IMR-90 (cell line): ENCODE measurements at places on chromosomes 6 and 20. TPM values are rescaled to one million over a fixed set of nuclear protein-coding genes. Genes with fewer than 3 reads are reported as not detected.

DNA sequence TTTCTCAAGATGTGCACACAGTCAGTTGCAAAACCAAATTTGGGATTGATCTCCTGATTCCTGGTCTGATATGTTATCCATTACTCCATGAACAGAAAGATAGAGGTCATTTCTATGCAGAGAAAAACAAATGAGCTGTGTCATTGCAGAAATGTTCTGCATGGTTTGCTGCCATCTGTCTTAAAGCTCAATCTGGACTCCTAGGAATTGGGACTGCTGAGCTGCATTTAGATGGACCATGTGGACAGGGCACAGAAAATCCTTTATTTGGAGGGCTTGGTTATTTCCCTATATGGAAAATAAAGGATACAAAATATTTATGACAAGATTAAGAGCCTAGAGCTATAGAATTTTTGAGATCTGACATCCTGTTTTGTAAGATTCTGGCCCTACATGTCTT lies 91.3 kb downstream of the ADGRB3 start:
- DNase-seq, result no peak
- H3K27ac ChIP-seq, result no peak overlapping the region
- no peak overlapping the region for H3K4me3 ChIP-seq
- H3K36me3 ChIP-seq, result no peaks in the 10 kb centered on the region
- H3K4me1 ChIP-seq, result no peaks in the 10 kb centered on the region

The KCNK17 gene
- total RNA-seq, result not detected in 2 replicates

DNA sequence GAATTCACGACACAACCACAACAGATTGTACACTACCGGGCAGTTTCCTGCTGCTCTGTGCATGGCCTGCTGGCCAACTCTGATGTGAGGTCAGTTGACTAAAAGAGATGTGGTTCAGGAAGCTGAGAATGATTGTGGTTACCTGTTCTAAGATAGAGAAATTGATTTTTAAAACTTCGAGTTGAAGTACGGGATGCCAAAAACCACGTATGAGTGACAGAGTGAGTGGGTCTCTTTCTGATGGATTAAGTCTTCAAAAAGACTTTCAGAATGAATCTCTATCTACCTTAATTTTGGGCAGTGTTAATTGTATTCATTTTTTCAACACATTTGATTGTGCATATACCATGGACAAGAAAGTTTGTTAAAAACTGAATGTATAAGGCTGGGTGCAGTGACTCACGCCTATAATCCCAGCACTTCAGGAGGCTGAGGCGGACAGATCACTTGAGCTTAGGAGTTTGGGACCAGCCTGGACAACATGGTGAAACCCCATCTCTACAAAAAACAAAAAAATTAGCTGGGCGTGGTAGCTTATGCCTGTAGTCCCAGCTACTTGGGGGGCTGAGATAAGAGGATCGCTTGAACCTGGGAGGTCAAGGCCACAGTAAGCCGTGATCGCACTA lies 121.2 kb downstream of the SGK1 start:
- no peak overlapping the region for H3K27ac ChIP-seq
- DNase-seq, result no peak
- no peaks in the 10 kb centered on the region for H3K27me3 ChIP-seq
- no peaks in the 10 kb centered on the region for H3K36me3 ChIP-seq

The ULBP3 gene
- 35.1 and 43.0 TPM in 2 replicates for total RNA-seq

GRCh38 chr6:55058682-55059081 lies 115.6 kb upstream of the HCRTR2 start:
- H3K36me3 ChIP-seq, result no peaks in the 10 kb centered on the region
- no peak for DNase-seq
- no peaks in the 10 kb centered on the region for H3K27me3 ChIP-seq
- no peak overlapping the region for H3K4me3 ChIP-seq

DNA sequence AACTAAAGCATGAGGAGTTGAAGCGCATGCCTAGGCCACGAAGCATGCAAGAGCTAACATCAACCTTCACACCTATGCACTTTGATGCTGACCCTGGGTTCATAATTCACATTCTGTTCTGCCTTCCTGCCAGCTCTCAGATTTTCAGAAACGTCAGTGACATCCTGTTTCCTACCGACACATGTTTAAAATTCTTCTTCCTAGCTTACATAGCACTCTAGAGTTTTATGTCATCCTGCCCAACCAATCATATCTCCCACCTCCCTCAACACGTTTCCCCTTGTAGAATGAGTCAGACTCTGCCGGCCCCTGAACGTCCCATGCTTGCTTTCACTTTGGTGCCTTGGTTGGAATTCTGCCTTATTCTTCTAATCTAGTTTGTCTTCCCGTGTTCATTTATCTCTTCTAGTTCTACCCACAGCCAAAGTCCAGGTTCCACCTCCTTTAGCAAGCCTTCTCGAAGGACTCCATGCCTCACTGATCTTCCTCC lies 97.2 kb upstream of the MAP7 start:
- H3K27ac ChIP-seq, result peak overlapping the region; percentile 80
- DNase-seq, result peak; percentile 97
- H3K4me3 ChIP-seq, result peak overlapping the region; percentile 14; the same call in 1 of the 2 replicates
- H3K27me3 ChIP-seq, result no peaks in the 10 kb centered on the region

DNA sequence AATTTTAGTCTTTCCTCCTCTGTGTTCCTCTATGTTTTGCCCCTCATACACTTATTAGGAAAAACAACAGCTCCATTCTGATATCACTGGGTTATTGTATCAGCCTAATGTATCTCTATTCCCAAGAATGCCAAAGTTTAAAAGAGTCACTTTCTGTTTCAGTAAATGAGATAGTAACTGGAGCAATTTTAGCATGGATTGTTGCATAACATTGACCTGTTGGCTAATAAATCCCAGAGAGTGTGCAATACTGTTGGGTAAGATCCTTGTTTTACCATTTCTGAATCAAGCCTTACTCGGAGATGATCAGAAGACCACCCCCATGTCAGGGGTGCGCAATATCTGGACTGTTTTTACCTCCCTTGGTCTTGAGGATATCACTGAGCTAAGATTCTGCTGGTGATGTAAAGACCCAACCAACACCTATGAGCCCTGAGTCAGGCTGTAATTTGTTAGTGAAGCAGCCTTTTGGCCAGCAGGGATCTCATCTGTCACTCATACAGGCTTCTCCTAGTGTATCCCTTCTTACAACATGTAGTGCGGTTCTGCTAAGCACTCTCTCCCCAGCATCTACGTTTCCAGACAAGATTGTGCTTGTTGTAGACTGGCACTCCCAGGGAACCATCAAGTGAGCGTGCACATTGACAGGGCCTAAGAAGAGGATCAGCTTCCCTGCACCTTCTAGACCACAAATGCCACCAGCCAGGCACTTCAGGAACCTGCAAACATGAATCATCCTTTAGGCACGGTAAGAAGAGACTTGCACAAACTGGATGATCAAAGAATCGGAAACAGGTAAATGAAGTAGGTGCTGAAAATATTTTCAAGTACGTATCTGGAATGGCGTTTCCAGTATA lies 11.5 kb upstream of the IPCEF1 start:
- no peak overlapping the region for H3K27ac ChIP-seq
- H3K36me3 ChIP-seq, result no peaks in the 10 kb centered on the region
- DNase-seq, result no peak
- H3K27me3 ChIP-seq, result no peaks in the 10 kb centered on the region
- H3K4me3 ChIP-seq, result no peak overlapping the region
- H3K4me1 ChIP-seq, result peaks cover 2% of the 10 kb centered on the region; the same call in 1 of the 2 replicates

DNA sequence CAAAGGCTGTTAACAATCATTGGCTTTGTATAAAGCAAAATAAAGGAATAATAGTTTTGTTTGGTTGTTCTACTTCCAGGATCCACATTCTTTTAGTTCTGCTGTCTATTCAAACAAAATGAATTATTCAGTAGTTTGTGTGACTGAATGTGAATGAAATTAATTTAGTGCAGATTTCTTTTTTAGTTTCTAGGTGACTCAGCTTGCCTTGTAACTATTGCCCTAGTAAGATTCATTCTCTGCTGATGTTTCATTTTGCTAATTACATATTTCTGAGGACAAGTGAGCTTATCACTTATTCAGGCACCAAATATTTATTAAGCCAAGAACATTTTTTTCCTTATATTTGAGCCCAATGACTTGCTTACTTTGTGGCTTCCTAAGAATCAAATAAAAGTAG lies 46.5 kb upstream of the RIPOR2 start:
- H3K4me1 ChIP-seq, result peaks cover 15% of the 10 kb centered on the region
- H3K27me3 ChIP-seq, result no peaks in the 10 kb centered on the region
- no peak overlapping the region for H3K4me3 ChIP-seq
- DNase-seq, result peak; percentile 54
- H3K27ac ChIP-seq, result no peak overlapping the region

DNA sequence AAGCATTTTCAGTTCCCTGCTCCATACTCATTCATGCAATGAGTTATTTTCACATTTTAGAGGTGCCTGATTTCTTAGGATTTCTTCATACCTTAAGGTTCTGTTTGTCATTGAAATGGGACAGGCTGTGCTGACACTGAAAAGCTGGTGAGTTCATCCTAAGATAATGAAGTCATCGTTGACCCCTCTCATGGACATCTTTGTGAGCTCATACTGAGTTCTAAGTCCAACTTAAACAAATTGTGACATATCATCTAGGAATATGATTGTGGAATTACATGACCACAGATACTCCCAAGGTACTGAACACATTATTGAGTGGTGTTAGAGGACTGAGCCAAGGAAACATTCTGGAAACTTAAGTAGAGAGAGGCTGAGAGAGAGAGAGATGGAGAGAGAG lies 224.8 kb upstream of the JAG1 start:
- no peaks in the 10 kb centered on the region for H3K27me3 ChIP-seq
- peak; percentile 83 for DNase-seq
- no peak overlapping the region for H3K27ac ChIP-seq
- H3K4me3 ChIP-seq, result no peak overlapping the region
- H3K4me1 ChIP-seq, result peaks cover 3% of the 10 kb centered on the region; the same call in 1 of the 2 replicates

DNA sequence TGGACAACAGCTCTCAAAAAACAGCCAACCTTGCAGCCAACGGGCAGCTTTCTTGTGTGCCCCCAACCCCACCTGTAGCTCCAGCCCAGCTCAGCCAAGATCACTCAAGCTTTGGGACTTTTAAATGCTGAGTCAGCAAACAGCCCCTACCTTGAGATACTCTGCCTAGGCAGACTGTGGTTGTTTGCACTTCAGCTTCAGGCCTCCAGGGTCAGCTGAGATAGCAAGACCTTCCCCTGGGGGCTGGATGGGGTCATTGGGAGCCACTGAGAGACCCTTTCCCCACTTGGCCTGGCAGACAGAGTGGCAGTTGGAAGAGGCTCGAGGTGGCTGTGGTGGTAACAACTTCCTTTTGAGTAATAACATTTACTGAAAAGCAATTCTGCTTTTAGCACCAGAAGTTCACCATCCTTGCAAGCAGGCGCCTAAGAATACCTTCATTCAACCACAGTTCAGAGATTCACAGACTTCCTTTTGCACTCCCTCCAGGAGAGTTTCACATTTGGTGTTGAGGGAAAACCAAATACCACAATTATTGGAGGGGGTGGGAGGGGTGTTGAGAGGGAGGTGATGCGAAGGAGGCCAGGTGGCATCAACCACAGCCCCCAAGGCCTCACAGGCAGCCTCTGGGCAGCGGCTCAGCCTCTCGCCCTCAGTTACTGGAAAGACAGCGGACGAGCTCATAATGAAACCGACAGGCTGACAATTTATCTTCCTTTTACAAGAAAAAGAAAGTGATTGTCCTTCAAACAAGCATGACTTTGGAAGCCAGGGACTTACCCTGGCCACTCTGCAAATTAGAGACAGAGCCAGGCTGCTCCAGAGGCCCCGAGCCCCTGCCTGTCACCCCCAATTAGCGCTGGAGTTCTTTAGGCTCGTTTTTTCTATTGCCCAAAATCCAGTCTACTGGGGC lies 148.1 kb downstream of the CEBPB start:
- no peaks in the 10 kb centered on the region for H3K36me3 ChIP-seq
- no peaks in the 10 kb centered on the region for H3K27me3 ChIP-seq
- H3K27ac ChIP-seq, result peak overlapping the region; percentile 64
- peaks cover 18% of the 10 kb centered on the region for H3K4me1 ChIP-seq

GRCh38 chr6:126804332-126805064 lies 314.0 kb upstream of the RSPO3 start:
- H3K4me3 ChIP-seq, result no peak overlapping the region
- no peaks in the 10 kb centered on the region for H3K27me3 ChIP-seq
- H3K4me1 ChIP-seq, result no peaks in the 10 kb centered on the region
- H3K36me3 ChIP-seq, result no peaks in the 10 kb centered on the region

The CBLN4 gene
- total RNA-seq, result not detected in 2 replicates

The UNC5CL gene
- total RNA-seq, result not detected in 2 replicates

DNA sequence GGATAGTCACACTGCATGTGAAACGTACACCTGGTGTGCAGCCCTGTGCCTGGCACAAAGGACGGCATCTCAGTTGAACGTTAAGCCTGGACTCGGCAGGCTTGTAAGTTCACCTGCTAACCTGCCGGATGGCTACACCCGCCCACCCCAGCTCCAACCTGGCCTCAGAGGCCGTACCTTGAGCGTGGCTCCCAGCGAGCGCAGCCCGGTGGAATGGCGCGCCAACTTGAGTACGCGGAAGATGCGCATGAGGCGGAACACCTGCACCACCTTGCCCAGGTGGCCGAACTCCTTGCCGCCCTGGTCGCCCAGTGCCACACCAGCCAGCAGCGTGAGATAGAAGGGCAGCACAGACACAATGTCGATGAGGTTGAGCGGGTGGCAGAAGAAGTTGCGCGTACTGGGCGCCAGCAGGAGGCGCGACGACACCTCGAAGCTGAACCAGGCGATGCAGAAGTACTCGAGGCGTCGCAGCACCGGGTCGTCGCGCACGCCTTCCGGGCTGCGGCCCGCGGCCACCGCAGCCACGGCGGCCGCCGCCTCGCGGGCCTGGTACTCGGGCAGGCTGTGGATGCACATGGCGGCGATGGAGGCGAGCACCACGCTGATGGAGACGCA lies 3.3 kb downstream of the KCNS1 start:
- H3K4me1 ChIP-seq, result peaks cover 4% of the 10 kb centered on the region; the same call in 1 of the 2 replicates
- no peak for DNase-seq
- peaks cover 44% of the 10 kb centered on the region for H3K27me3 ChIP-seq
- peak overlapping the region; percentile 34; the same call in 1 of the 2 replicates for H3K4me3 ChIP-seq
- no peaks in the 10 kb centered on the region for H3K36me3 ChIP-seq

The MOCS3 gene
- total RNA-seq, result 9.9 and 11.4 TPM in 2 replicates

- no peak for DNase-seq
- H3K4me3 ChIP-seq, result no peak overlapping the region
- no peaks in the 10 kb centered on the region for H3K36me3 ChIP-seq
- H3K27me3 ChIP-seq, result no peaks in the 10 kb centered on the region
- H3K4me1 ChIP-seq, result no peaks in the 10 kb centered on the region
Measured at GRCh38 chr6:13273931-13274706, 54.2 kb downstream of the TBC1D7 start.

DNA sequence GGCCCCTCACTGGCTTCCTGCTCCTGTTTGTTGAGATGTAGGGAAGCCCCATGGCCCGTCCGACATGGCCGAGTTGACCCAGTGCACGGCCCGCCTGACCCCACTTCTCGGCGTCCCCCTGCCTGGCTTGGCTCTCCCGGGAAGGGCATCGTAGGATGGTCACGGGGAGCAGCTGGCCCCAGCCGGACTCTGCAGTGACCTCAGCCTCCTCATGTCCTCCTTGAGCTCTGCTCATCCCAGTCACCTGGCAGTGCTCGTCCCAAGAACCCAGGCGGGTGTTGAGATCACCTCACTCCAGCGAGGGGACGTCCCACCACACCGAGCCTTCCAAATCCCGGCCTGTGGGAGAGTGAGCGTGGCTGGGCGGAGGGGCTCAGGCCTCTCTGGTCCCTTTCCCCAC lies 15.7 kb downstream of the SLCO4A1 start:
- H3K4me1 ChIP-seq, result peaks cover 7% of the 10 kb centered on the region
- H3K4me3 ChIP-seq, result no peak overlapping the region
- no peak overlapping the region for H3K27ac ChIP-seq
- DNase-seq, result no peak

The PSORS1C1 gene
- total RNA-seq, result 0.28 and 0.36 TPM in 2 replicates
